Osteoblast (primary cell): ENCODE measurements at places on chromosomes 2 and 18. TPM values are rescaled to one million over a fixed set of nuclear protein-coding genes. Genes with fewer than 3 reads are reported as not detected.

DNA sequence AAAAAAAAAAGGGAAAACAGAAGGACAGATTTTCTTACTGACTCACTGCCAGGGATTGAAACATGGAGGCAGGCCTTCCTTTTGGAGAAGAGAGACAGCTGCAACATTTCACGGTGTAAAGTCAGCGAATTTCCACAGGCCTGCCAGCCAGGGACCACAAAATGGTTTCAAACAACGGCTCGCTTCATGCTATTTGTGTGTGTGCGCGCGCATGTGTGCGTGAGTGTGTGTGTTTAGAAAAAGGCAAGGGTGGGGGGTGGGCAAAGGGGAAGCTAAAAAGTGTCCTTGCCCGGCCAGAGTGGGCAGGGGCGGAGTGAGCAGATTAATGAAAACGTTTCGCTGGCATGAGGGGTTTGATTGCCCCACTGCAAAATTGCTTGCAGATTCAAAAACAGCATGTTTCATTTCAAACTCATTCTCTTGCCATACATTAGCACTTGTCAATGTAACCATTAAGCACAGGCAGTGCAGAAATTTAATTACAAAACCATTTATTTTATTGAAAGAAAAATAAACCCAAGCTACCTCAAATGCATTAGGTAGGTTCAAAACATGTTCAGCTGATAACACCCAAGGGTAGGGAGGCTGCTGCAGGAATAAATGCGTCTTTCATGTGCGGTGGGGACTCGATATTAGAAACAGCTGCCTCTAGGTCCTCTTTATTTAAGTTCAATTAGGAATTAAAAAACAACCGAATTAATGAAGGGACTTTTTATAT lies 182.1 kb upstream of the SIX2 start:
- peaks cover 4% of the 10 kb centered on the region for H3K4me1 ChIP-seq
- no peaks in the 10 kb centered on the region for H3K27me3 ChIP-seq
- no peaks in the 10 kb centered on the region for H3K36me3 ChIP-seq
- no peak overlapping the region for H3K27ac ChIP-seq
- no peak overlapping the region for H3K4me3 ChIP-seq

GRCh38 chr18:2191180-2191790 lies 380.0 kb downstream of the METTL4 start:
- no peak overlapping the region for H3K4me3 ChIP-seq
- no peaks in the 10 kb centered on the region for H3K36me3 ChIP-seq
- no peaks in the 10 kb centered on the region for H3K27me3 ChIP-seq
- H3K4me1 ChIP-seq = no peaks in the 10 kb centered on the region
- no peak for DNase-seq

DNA sequence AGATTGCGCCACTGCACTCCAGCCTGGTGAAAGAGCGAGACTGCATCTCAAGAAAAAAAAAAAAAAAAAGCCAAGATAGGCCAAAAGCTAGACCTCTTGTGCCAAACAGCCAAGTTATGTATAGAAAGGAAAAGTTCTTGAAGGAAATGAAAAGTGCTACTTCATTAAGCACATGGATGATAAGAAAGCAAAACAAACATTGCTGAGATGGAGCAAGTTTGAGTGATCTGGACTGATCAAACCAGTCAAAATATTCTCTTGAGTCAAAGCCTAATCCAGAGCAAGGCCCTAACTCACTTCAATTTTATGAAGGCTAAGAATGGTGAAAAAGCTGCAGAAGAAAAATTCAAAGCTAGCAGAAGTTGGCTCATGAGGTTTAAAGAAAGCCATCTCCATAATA lies 28.1 kb upstream of the TANC1 start:
- no peaks in the 10 kb centered on the region for H3K36me3 ChIP-seq
- H3K4me3 ChIP-seq = no peak overlapping the region
- no peak for DNase-seq
- no peaks in the 10 kb centered on the region for H3K27me3 ChIP-seq

Gene DNER
- 0.36 and 1.2 TPM in 2 replicates for total RNA-seq
